ENCODE measurements at places on chromosomes 1 and 21.

GRCh38 chr1:24695202-24695974, 49.9 kb upstream of the CLIC4 start:
- no peak for DNase-seq
- H3K4me1 ChIP-seq: peaks cover 7% of the 10 kb centered on the region
- H3K4me3 ChIP-seq: peak overlapping the region; percentile 8
- peak overlapping the region; percentile 91 for H3K27ac ChIP-seq

- no peaks in the 10 kb centered on the region for H3K36me3 ChIP-seq
- DNase-seq: no peak
- H3K4me3 ChIP-seq: no peak overlapping the region
- peaks cover 25% of the 10 kb centered on the region for H3K27me3 ChIP-seq
Observed at GRCh38 chr1:27074175-27074780, 61.6 kb upstream of the TENT5B start.

GRCh38 chr21:17613242-17613676, 558 bp upstream of the BTG3 start:
- peak overlapping the region; percentile 73 for H3K4me3 ChIP-seq
- H3K4me1 ChIP-seq: peaks cover 18% of the 10 kb centered on the region
- no peaks in the 10 kb centered on the region for H3K27me3 ChIP-seq
- H3K36me3 ChIP-seq: peaks cover 22% of the 10 kb centered on the region
- H3K27ac ChIP-seq: peak overlapping the region; percentile 99
- DNase-seq: no peak

- H3K27ac ChIP-seq: peak overlapping the region; percentile 53
- no peak overlapping the region for H3K4me3 ChIP-seq
- peaks cover 14% of the 10 kb centered on the region for H3K4me1 ChIP-seq
- no peaks in the 10 kb centered on the region for H3K27me3 ChIP-seq
- no peak for DNase-seq
Observed at GRCh38 chr1:6547301-6547700, 7.0 kb downstream of the NOL9 start.

GRCh38 chr1:81149649-81150325, 650.9 kb upstream of the ADGRL2 start:
- no peak for DNase-seq
- H3K27ac ChIP-seq: no peak overlapping the region
- no peaks in the 10 kb centered on the region for H3K27me3 ChIP-seq
- no peaks in the 10 kb centered on the region for H3K4me1 ChIP-seq

GRCh38 chr1:230176326-230176725, 109.3 kb downstream of the GALNT2 start:
- H3K27ac ChIP-seq: peak overlapping the region; percentile 15
- peaks cover 4% of the 10 kb centered on the region for H3K36me3 ChIP-seq
- no peak for DNase-seq
- no peak overlapping the region for H3K4me3 ChIP-seq
- no peaks in the 10 kb centered on the region for H3K27me3 ChIP-seq

GRCh38 chr1:17923666-17924065, 168.5 kb downstream of the ACTL8 start:
- DNase-seq: no peak
- peaks cover 76% of the 10 kb centered on the region for H3K27me3 ChIP-seq
- H3K4me3 ChIP-seq: no peak overlapping the region

DNA sequence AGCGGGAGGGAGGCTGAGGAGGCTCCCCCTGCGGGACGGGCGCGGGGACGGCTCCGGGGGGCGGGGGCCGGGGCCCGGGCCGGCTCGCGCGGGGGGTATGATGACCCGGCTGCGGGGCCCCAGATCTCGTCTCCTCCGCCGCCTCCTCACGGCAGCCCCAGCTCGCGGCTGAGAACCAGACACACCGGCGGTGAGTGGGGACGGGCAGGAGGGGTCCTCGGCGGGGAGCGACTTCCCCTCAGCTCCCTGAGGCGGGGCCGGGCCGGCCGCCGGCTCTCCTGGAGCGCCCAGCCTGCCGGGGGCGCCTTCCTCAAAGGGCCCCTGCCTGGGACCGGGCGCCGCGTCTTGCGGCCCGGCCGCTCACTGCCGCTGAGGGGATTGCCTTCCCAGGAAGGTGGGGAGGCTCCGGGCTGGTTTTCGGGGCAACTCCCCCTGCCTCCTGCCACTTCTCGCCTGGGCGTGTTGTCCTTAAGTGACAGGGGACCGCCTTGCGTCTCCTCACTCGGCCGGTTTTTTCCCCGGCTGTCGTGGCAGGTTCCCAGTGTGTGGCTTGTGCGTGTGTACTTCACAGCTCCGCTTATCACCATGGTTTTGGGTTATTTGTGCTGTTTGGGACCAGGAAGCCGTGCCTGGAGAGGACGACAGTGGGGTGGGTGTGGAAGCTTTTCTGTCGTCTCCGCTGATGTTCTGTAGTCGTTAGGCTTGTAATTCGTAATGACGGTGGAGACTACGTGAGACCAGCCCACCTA, 800 bp downstream of the HIPK1 start:
- H3K36me3 ChIP-seq: peaks cover 64% of the 10 kb centered on the region
- DNase-seq: peak; percentile 81
- H3K27ac ChIP-seq: peak overlapping the region; percentile 99
- peaks cover 43% of the 10 kb centered on the region for H3K4me1 ChIP-seq
- H3K27me3 ChIP-seq: no peaks in the 10 kb centered on the region
- H3K4me3 ChIP-seq: peak overlapping the region; percentile 93

- no peaks in the 10 kb centered on the region for H3K4me1 ChIP-seq
- H3K36me3 ChIP-seq: no peaks in the 10 kb centered on the region
- no peaks in the 10 kb centered on the region for H3K27me3 ChIP-seq
Observed at GRCh38 chr1:88399690-88400089, 284.4 kb upstream of the PKN2 start.

- no peak overlapping the region for H3K4me3 ChIP-seq
- no peak overlapping the region for H3K27ac ChIP-seq
- no peaks in the 10 kb centered on the region for H3K36me3 ChIP-seq
- no peak for DNase-seq
Observed at GRCh38 chr1:68221980-68222373, 10.3 kb downstream of the WLS start.

- peaks cover 3% of the 10 kb centered on the region for H3K36me3 ChIP-seq
- peak overlapping the region; percentile 64 for H3K4me3 ChIP-seq
- H3K4me1 ChIP-seq: peaks cover 7% of the 10 kb centered on the region
Observed at GRCh38 chr1:21508580-21509350, 458 bp upstream of the ALPL start.

DNA sequence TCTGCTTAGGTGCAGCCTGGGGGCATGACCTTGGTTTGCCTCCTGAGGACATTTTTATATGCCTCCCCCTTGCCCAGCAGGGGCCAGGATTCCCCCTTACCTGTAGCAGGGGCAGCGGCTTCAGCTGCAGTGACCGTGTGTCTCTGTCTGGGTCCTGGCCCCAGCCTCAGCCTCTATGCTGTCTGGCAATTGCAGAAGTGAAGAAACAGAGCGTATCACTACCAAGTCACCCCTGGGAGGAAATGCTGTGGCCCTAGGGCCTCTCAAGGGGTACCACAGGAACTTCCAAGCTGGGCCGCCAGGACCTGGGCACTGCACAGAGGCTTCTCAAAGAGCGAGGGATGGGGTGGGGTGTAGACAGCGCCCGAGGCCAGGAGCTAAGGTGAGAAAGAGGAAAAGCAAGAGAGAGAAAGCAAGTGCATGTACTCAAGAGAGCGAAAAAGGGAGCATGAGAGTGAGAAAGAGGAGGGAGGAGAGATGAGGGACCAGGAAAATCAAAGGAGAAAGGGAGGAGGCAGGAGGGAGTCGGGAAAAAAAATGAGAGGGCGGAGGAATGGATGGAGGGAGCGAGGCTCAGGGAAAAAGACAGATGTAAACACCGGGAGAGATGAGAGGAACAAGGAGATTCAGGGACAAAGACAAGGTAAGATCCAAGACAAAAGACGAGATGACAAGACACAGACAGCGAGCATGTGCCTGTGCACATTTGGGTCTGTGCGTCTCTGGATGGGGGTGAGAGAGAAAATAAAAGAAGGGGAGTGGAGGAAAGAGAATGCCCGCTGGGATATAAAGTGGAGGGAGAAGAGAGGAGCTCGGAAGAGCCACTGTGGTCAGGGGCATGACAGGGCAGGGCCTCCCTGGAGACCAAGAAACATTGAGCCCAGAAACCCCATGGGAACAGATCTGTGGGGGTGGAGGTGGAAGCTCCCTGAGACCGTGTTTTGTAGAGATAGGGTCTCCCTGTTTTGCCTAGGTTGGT, at the start of gene PTAFR:
Gene PTAFR, minus strand, starts transcription at position 199 of the 979 bp plus-strand sequence. CDS start 25,669 bp downstream, outside the sequence.
- DNase-seq: no peak
- no peaks in the 10 kb centered on the region for H3K27me3 ChIP-seq
- H3K36me3 ChIP-seq: peaks cover 7% of the 10 kb centered on the region
- H3K27ac ChIP-seq: no peak within 1 kb of the TSS
- no peak within 1 kb of the TSS for H3K4me3 ChIP-seq
- H3K4me1 ChIP-seq: peaks cover 30% of the 10 kb centered on the region

DNA sequence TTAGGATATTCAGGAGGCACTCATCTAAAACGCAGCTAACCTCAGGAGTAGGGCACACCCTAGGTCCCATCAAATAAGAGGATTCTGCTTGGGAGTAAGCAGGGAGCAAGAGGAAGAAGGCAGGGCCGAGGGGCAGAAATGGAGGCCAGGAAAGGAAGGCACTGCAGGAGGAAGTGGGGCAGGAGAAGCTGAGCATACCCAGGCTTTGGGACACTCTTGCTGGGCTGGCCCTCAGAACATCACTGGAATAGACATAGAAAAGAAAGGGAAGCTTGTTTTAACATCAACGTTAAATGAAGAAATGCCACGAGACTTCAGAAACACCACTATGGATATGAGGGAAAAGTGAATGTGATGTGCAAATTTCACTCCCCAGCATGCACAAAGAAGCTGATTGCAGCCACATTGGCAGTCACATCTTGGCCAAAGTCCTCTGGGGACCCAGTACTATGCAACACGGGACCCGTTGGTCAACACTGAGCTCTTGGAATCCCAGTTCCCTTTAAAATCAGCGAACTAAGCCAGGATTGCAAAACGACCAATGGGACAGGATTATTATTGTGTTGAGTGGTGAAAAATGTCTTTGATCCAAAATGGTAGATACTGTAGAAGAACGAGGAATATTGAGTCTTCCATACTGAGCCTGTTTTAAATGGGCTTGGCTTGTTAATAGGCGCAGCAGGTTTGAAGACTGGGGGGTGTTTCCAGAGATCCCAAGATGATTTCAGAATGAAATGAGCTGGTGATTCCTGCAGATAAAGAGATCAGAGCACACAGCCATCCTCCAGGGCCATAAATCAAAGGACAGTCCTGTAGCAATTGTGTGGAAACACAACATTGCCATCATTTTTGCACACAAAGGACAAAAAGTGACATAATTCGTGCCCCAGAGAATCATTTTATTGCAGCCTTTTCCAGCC, 152.4 kb downstream of the TOMM20 start:
- DNase-seq: no peak
- H3K27ac ChIP-seq: no peak overlapping the region
- peaks cover 50% of the 10 kb centered on the region for H3K4me1 ChIP-seq
- H3K36me3 ChIP-seq: peaks cover 9% of the 10 kb centered on the region

DNA sequence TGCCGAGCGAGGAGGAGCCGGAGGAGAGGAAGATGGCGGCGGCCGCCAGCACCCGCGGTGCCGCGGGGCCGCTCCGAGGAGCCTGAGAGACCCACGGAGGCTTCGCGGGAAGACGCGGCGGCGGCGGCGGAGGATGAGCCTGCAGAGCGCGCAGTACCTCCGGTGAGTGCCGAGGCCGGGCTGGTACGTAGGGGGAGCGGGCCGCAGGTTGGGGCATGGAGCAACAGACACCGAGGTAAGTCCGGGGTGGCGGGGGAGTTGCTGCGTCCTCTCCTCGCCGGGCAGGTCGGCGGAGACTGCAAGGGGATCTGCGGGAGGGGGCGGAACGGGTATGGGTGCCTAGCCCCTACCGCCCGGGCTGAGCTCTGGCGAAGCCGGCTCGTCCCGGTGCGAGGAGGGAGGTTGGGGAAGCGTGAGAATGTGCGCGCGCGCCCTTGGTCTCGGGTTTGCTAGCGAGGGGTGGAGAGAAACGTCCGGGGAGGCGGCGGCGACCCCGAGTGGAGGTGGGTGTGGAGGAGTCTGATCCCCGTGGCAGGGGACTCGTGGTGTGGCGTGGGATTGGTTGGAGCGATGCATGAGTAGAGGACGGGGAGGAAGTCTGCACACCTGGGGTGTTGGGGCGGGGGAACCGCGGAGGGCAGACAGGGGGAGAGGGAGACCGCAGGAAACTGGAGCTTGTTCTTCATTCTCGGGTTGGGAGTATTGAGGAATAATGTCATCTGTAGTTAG, at the start of gene SMG7:
Gene SMG7, plus strand, starts transcription at position 12 of the 729 bp plus-strand sequence. Its CDS starts 122 bp downstream, at position 134.
- peaks cover 27% of the 10 kb centered on the region for H3K4me1 ChIP-seq
- peaks cover 30% of the 10 kb centered on the region for H3K36me3 ChIP-seq
- peak; percentile 26 for DNase-seq
- H3K4me3 ChIP-seq: peak within 1 kb of the TSS; percentile 89

DNA sequence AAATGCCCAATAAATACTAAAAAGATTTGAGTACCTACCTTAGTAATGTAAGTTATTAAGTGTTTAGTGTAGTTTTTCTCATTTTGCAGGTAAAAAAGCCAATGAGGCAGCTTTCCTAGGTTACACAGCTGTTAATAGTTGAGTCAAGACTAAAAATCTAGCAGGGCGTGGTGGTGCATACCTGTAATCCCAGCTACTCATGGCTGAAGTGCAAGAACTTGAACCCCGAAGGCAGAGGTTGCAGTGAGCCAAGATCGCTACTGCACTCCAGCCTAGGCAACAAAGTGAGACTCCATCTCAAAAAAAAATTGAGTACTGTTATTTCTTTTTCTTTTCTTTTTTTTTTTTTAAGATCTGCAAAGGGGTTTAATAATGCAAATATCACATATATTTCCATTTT, 7.7 kb downstream of the YBX1 start:
- peak overlapping the region; percentile 95 for H3K4me3 ChIP-seq
- peaks cover 87% of the 10 kb centered on the region for H3K4me1 ChIP-seq
- H3K27ac ChIP-seq: no peak overlapping the region
- no peak for DNase-seq
- no peaks in the 10 kb centered on the region for H3K27me3 ChIP-seq

- no peak overlapping the region for H3K4me3 ChIP-seq
- H3K36me3 ChIP-seq: no peaks in the 10 kb centered on the region
- H3K27me3 ChIP-seq: peaks cover 45% of the 10 kb centered on the region
- H3K4me1 ChIP-seq: no peaks in the 10 kb centered on the region
- DNase-seq: no peak
Observed at GRCh38 chr1:22815421-22816066, 104.9 kb downstream of the EPHB2 start.

GRCh38 chr1:159577446-159577845, 10.2 kb upstream of the APCS start:
- no peak overlapping the region for H3K27ac ChIP-seq
- no peaks in the 10 kb centered on the region for H3K4me1 ChIP-seq
- peaks cover 55% of the 10 kb centered on the region for H3K27me3 ChIP-seq
- no peak overlapping the region for H3K4me3 ChIP-seq
- no peaks in the 10 kb centered on the region for H3K36me3 ChIP-seq
